Effector CD8-positive, alpha-beta T cell (primary cell): ENCODE measurements at places on chromosomes 6 and 20.

DNA sequence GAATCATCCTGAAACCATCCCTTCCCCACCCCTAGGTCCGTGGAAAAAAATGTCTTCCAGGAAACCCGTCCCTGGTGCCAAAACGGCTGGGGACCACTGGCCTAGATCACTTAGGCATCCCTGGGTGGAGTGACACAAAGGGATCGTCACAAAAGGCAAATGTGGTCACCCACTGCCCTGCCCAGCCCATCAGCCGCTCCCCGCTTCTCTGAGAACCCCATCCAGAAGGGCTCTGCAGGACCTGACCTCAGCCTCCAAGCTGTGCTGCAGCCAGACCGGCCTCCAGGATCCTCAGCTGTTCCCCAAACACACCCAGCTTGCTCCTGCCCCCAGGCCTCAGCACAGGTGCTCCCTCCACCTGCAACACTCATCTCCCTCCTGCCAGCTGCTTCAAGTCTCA is 61.6 kb downstream of the PREX1 start:
- DNase-seq = no peak

GRCh38 chr20:34190679-34191090 is 50.5 kb upstream of the ASIP start:
- DNase-seq = no peak

- peak; percentile 42 for DNase-seq
These were observed 5.3 kb upstream of the PRR18 start for GRCh38 chr6:166313255-166314070.

DNA sequence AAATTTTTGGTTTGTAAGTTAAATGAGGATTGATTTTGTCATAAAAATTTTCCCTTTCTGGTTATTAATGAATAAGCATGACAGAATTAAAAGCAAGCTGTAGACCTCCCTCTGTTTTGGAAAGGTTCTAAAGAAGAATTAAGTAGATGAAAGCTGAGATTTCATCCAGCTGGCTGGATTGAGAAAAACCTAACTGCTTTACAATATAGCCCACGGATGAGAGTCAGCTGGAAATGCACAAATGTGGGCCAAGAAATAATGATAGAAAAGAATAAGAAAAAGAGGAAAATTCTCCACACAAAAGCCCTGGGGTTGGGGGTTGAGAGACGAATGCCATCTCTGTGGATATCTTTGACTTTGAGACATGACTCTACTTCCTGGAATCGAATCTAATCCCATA is 631.6 kb downstream of the HDGFL1 start:
- DNase-seq = no peak

DNA sequence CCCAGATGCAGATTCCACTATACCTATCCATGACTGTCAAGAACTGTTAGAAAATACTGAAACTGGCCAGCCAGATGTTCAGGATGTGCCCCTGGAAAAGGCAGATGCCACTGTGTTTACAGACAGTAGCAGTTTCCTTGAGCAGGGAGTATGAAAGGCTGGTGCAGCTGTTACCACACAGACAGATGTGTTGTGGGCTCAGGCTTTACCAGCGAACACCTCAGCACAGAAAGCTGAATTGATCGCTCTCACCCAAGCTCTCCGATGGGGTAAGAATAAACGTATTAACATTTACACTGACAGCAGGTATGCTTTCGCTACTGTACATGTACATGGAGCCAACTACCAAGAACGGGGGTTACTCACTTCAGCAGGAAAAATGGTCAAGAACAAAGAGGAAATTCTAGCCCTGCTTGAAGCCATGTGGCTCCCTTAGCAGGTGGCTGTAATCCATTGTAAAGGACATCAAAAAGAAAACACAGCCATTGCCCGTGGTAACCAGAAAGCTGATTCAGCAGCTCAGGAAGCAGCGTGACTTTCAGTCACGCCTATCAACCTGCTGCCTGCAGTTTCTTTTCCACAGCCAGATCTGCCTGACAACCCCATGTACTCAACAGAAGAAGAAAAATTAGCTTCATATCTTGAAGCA is 459.7 kb upstream of the HTR1E start:
- DNase-seq = no peak
